ENCODE measurements at places on chromosomes 1 and 21. TPM values are rescaled to one million over a fixed set of nuclear protein-coding genes. Genes with fewer than 3 reads are reported as not detected.

The PTCH2 gene
- 0.25 TPM for polyA plus RNA-seq

The ITLN1 gene
- polyA plus RNA-seq = 2.8 TPM

The A3GALT2 gene
- polyA plus RNA-seq = not detected

The DSCAM gene
- not detected for polyA plus RNA-seq

The MYCL gene
- polyA plus RNA-seq = 0.13 TPM

The CFHR3 gene
- 0.73 TPM for polyA plus RNA-seq

The GJC2 gene
- 1.4 TPM for polyA plus RNA-seq

The KCNA3 gene
- polyA plus RNA-seq = 0.04 TPM

The FCRL4 gene
- not detected for polyA plus RNA-seq

The MAB21L3 gene
- not detected for polyA plus RNA-seq

The CTSE gene
- not detected for polyA plus RNA-seq

The TMPRSS3 gene
- polyA plus RNA-seq = not detected

The VANGL1 gene
- polyA plus RNA-seq = 1.7 TPM

The KCNAB2 gene
- polyA plus RNA-seq = 15.1 TPM

DNA sequence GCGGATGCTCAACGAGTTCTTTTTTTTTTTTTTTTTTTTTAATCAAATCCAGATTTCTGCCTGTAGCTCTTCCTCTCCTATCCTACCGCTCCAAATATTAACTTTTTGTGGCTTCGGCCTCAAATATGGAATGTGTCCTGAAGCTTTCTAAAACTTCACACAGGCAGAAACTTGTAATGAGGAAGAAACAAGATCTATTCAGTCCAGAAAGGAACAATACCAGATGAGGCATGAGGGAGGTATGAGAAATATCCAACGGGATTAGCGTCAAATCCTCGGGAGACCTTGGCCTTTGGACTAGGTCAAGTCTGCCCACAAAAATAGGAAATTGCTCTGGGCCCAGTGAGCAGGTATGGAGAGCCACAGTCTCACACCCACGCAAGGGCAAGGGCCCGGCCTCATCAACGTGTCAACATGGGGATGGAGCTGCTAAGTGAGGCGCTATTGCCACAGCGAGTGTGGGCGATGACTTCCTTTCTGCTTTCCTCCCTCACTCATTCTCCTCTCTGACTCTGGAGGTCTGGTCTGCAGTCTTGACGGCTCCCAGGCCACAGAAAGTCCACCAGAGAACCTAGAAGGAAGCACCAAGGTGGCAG is 66.6 kb downstream of the BCAR3 start:
- DNase-seq = no peak

GRCh38 chr1:199690496-199690895 is 337.0 kb upstream of the NR5A2 start:
- no peak for DNase-seq

DNA sequence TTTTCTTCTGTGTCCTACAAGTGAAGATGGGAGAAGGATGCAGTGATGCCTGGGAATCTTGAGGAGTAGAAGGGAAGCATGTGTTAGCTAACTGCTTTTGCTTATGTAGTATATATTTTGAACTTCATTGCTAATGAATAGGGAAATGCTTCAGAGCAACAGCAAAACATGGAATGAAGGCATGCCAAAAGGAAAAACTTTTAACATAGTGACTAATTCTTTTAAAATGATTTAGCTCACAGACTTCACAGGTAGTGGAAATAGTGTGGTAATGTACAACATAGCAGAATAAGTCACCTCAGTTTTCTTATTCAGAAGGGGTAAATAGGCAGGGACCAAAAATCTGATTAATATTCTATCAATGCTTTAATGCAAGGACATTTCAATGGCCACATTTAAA is 95.5 kb downstream of the LYPLAL1 start:
- DNase-seq = no peak

DNA sequence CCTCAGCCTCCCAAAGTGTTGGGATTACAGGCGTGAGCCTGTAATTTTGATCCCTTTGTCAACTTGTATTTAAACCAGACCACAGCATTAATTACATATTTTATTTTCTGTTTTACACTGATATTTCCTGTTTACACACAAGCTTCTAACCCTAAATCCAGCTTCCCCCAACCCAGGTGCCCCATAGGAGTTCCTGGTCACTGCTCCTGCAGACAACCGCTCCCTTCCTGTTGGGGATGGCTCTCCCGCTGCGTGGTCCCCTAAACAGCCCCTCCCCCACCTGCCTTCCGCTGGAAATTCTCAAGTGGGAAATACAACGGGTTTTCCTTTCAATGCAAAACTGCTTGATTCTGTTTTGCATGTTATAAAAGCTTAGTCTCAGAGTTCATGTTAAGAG is 3.7 kb downstream of the CSTB start:
- DNase-seq = no peak

DNA sequence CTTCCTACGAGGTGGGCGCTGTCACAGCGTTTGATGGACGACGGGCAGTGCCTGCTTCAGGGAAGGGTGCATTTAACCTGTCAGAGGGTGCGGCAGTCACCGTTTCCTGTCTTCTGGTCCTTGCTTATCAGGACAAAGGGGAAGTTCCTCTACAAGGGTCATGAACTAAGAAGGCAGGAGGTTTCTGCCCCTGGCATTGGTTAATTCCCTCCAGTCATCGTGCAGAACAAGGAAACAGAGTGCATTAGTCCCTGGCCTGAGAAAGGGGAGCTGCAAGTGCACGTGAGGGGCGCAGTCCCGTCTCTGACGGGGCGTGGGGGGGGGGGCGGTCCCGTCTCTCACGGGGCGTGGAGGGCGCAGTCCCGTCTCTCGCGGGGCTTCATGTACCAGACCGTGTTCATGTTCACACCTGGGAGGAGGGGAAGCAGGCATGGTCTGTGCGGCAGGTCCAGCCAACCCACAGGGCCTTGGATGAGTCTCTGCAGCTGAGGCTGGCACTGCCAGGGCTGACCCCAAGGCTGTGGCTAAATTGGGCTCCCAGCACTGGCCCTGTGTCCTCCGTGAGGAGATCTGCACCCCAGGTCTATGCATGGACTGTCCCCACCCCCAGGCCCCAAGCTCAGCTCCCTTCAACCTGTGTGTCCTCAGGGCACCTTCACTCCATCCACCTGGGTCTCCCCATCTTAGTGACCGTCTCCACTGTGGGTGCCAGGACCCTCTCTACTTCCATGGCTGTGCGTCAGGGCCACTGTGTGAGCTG is 89.2 kb upstream of the COL6A1 start:
- DNase-seq = no peak

- DNase-seq = no peak
These were observed 25.5 kb downstream of the EVI5 start for GRCh38 chr1:92759361-92759760.

- no peak for DNase-seq
These were observed 671 bp downstream of the KIF26B start for GRCh38 chr1:245155272-245156040.

GRCh38 chr1:225769687-225770086 is 7.9 kb upstream of the SRP9 start:
- DNase-seq = no peak

- DNase-seq = no peak
These were observed 216.6 kb downstream of the PLA2G4A start for GRCh38 chr1:187045371-187045770.

DNA sequence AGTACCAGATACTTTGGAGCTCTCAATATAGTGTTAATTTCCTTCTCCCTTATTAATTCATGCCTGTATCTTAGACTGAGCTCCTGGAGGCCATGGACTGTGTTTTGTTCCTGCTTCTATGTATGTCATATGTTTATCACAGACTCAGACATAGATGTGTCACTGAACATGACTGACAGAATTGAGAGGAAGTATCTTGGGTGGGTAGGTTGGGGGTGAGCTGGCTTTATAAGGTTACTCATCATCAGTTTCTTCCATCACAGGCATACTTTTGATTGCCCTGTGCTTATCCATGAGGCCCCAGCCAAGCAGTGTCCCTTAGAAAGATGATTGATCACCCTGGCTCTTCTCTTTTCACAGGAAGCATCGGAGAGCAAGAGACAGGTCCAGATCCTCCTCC is 5.6 kb upstream of the SH3D21 start:
- no peak for DNase-seq

DNA sequence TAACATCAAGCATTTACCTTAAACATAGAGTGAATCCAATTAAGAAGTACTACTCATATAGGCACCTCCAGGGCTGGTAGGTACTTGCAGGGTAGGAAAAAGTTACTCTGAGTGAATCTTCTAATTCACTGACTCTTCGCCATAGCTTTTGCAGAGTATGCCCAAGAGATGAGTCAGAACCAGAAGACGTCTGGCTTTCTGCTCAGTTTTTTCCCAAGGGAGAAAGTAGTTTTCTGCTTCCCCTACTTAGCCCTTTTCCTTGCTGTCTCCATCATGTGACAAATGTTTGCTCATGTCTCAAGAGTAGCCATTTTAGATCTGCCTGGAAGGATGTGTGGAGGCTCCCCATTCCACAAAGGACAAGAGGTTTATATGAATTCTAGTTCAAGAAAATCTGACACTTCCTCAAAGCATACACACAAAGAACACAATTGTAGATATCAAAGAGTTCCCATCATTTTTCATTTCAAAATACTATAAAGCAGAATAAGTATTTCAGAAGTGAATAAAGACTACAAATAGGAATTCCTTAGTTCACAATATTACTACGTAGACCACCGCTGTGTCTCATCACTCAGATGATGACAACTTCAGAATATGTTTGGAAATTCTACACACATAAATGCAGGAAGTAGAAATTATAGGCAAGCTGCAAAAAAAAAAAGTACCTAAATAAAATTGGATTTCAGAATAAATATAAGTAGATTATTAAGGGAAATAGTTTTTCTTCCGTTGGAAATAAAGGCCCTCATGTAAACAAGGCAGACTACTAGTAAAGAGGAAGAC is 98.5 kb downstream of the ASH1L start:
- no peak for DNase-seq

DNA sequence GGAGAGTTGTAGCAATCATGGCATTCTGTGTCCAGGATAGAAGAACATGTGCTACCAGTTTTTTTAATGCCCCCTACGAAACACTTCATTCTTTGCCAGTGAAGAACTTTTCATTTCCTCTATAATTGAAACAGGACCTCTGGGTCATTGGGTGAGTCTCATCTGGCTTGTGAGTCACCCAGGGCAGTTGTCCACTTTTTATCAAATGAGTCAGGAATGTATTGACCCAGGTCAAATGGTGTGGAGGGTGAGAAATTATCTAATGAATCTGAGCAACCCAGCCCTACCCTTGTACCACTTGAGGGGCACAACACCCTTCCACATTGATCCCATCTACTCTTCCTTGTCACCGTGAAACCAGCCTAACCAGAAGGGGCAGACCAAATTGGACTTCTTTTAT is 417.3 kb upstream of the PROX1 start:
- DNase-seq = no peak

GRCh38 chr1:243260221-243260880 is 4.5 kb downstream of the SDCCAG8 start:
- DNase-seq = no peak

DNA sequence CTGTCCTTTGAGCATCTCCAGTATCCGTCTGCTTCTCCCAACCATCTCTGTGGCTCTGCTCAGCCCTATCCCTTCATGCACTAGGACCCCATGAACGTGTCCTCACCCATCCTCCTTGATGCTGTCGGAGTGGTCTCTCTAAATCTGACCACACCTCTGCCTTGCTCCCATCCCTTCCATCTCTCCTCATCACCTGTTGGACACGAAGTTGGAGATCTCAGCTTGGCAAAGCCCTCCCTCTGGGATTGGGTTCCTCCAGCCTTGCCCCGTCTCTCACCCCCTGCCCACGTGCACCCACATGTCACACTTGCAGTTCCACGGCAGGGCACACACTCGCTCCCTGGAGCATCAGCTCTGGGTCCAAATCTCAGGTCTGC is 135.7 kb downstream of the ACTL8 start:
- DNase-seq = no peak

GRCh38 chr1:16176653-16177052 is 20.8 kb upstream of the EPHA2 start:
- no peak for DNase-seq

DNA sequence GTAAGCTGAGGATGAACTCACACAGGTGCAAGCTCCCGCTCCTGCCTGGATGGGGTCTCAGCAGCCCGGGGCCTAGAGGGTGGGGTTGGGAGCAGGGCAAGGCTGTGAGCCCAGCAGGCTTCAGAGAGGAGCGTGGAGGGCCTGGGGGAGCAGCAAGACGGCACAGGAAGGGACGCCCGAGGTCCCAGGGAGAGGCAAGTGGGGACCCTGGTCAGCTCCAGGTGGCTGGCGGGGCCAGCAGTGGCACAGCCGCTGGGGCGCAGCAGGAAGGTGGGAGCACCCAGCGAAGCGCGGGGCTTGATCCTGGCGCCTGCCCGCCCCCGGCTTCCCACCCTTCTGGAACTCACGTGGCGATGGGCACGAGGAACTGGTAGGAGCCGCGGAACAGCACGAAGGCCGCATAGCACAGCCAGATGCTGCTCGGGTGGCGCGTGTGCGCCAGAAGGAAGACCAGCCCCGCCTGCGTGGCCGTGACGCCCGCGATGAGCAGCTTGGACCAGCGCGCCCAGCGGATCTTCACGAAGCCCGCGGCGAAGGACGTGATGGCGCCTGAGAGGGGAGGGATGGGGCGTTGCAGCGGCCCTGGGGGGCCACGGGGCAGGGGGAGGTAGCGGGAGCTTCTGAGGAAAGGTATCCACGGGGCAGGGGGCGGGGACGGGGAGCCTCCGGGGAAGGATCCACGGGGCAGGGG is 11.7 kb downstream of the SLC19A1 start:
- peak; percentile 13 for DNase-seq

- DNase-seq = no peak
These were observed 33.0 kb downstream of the SETD4 start for GRCh38 chr21:36027347-36027746.

DNA sequence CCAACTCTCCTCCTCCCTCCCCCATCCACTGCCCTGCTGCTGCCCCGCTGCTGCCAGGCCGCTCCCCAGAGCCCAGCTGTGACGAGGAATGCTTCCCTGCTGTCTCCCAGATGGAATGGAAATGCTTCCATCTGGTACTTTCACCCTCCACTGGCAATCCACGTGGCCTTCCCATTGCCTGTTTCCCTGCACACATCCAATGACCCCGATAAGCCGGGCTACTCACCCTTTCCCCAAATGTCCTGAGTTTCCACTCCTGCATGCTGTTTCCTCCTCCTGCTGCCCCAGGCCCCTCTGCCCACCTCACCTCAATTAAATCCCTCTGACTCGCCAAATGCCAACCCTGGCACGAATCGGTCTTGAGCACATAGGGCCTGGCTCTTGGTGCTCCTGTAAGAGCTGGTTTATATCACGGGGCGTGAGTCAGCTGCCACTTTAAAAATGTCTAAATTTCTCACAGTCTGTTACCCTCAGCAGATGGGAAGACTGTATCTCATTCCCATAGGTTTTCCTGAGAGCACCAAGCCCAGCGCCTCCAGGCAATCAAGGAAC is 36.4 kb downstream of the MRAP start:
- DNase-seq = no peak

Measured in heart right ventricle (tissue), 16 donors.